ENCODE measurements at places on chromosomes 3 and 15. TPM values are rescaled to one million over a fixed set of nuclear protein-coding genes. Genes with fewer than 3 reads are reported as not detected.

The EDEM1 gene
- 18.6 TPM for total RNA-seq

The TRPM7 gene
- total RNA-seq = 54.5 TPM

The CCNL1 gene
- total RNA-seq = 106 TPM

The CTSH gene
- total RNA-seq = 12.6 TPM

The CFAP100 gene
- total RNA-seq = not detected

The IL5RA gene
- total RNA-seq = under 0.01 TPM

The RTP3 gene
- total RNA-seq = not detected

The NME9 gene
- not detected for total RNA-seq

The TGM4 gene
- under 0.01 TPM for total RNA-seq

The GABRA5 gene
- total RNA-seq = not detected

The GCSAM gene
- total RNA-seq = not detected

The FRMD5 gene
- total RNA-seq = 9.3 TPM

The ERICH6 gene
- 0.17 TPM for total RNA-seq

The ADCY5 gene
- 0.16 TPM for total RNA-seq

The EBLN2 gene
- 3.3 TPM for total RNA-seq

The LRRC49 gene
- 23.6 TPM for total RNA-seq

The TYRO3 gene
- 11.8 TPM for total RNA-seq

The SPSB4 gene
- not detected for total RNA-seq

The DAPK2 gene
- 1.2 TPM for total RNA-seq

The ZNF660 gene
- 2.1 TPM for total RNA-seq

The ISLR gene
- 214 TPM for total RNA-seq

The IL1RAP gene
- total RNA-seq = 1.8 TPM

The ISLR2 gene
- total RNA-seq = 0.16 TPM

The P2RY12 gene
- 0.09 TPM for total RNA-seq

The PRKCD gene
- 2.4 TPM for total RNA-seq

The TNFAIP8L3 gene
- 80.4 TPM for total RNA-seq

The KLF15 gene
- 0.69 TPM for total RNA-seq

The HESX1 gene
- 0.79 TPM for total RNA-seq

The BCHE gene
- total RNA-seq = 10.4 TPM

The CACNA2D2 gene
- 0.16 TPM for total RNA-seq

The GOLGA8M gene
- total RNA-seq = 0.52 TPM

The IL12A gene
- 0.17 TPM for total RNA-seq

The TP63 gene
- 0.09 TPM for total RNA-seq

The PLS1 gene
- 0.17 TPM for total RNA-seq

The DTX3L gene
- 14.2 TPM for total RNA-seq

The GOLGA6L9 gene
- 1.7 TPM for total RNA-seq

The ADGRG7 gene
- not detected for total RNA-seq

The GMNC gene
- not detected for total RNA-seq

The CKMT1A gene
- total RNA-seq = 0.16 TPM

The CORO2B gene
- 10.1 TPM for total RNA-seq

The TUSC7 gene
- not detected for total RNA-seq

The ACTC1 gene
- 0.16 TPM for total RNA-seq

The HDC gene
- not detected for total RNA-seq

The C3orf22 gene
- not detected for total RNA-seq

The CIDEC gene
- total RNA-seq = not detected

The DUOXA1 gene
- under 0.01 TPM for total RNA-seq

The ZPLD1 gene
- total RNA-seq = under 0.01 TPM

The SEMA5B gene
- not detected for total RNA-seq

The UBE2E2 gene
- total RNA-seq = 20.4 TPM
